Spleen (tissue), 13 donors: ENCODE measurements at places on chromosomes 5 and 9.
A peak's percentile ranks its signal among the peaks of the same experiment; 100 is the strongest.

- peak; percentile 86 for DNase-seq
Measured at GRCh38 chr5:59810041-59810440, 83.5 kb downstream of the PDE4D start.

DNA sequence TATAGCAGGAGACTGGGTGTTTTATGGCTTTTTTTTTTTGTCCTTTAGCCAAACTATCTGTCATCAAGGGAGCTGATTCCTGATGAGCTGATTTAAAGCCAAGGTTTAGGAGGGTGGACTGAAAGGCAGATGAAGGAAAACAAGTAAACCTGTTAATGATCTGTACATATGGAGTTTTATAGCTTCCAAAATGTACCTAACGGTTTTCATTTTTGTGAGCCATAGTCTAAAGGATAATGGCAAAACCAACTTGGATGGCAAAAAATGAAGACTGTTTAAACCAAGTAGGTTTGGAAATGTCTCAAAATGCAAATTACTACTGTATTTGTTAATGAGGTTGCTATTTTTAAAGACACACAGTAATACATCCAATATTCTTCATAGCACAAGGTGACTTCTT, 281.5 kb downstream of the YTHDC2 start:
- no peak for DNase-seq

DNA sequence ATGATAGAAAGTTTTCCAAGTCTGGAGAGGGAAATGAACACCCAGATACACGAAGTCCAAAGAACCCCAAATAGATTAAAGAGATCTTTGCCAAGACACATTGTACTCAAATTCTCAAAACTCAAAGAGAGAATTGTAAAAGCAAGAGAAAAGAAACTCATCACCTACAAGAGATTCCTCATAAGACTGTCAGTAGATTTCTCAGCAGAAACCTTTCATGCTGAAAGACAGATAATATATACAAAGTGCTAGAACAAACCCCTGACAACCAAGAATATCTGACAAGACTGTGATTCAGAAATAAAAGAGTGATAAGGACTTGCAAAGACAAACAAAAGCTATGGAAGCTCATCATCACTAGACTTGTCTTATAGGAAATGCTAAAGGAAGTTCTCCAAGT, 326.7 kb upstream of the ZNF608 start:
- DNase-seq = no peak

DNA sequence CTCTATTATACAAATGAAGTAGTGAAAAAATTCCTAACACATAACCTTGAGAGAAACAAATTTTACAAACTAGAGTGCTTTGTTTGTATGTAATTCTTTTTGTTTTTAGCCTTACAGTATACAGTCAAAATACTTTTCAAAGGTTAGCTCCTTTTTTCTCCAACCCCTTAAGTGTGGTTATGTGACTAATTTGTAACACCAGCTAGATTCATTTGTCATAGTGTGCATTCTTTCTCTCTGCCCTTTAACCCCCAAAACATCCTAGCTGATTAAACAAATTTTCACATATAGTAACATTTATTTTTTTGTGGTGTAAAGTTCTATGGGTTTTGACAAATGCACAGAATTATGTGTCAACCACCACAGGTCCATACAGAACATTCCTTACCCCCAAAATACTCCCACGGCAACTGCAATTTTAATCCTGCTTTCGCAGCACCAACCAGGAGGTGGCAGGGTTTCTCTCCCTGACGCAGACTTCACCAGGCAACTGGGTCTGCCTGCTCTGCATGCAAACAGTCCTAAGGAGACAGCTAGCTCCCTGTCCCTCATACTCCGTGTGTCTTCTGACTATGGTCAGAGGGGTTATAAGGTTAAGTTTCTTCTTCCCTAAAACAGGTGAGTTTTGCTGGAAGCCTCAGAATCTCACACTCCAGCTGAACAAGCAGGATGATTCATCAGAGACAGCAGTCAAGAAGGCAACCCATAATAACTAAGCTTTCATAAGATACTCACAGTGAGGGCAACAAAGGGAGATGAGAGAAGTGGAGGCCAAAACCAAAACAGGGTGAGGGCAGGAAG, 44.5 kb upstream of the NR5A1 start:
- DNase-seq = no peak

- no peak for DNase-seq
Measured at GRCh38 chr5:179762781-179763176, 30.2 kb downstream of the MAML1 start.

DNA sequence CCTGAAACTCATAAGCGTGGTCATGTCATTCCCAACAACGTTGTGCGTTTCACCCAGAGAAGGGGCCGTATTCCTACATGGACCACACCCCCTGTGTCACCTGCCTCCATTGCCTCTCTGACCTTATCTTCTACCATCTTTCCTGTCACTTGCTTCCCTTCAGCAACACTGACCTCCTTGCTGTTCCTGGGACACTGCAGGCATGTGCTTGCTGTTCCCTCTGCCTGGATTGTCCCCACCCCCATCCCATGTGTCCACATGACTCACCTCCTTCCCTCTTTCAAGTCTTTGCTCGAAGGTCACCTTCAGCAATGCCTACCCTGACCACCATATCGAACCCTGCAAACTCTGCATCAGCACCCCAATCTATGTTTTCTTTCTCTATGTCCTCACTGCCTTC, 133.2 kb upstream of the ZNF618 start:
- no peak for DNase-seq

DNA sequence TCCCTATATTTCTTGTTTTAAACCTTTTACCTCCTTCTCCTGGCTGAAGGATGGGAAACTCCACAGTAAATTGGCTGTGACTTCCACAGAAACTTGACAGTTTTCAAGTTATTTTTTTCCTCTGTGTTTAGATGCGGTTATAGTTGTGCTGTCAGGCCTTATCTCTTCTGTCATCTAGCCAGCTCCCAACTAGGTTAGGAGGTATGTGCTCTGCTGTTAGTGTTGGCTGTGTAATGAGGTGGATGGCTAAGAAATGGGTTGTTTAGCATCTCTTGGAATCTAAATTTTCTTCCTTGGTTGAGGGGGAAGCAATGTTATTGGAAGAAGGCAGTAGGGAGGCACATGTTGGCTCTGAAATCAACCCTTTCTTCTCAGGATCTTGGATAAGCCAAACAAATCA, 149.9 kb upstream of the RUSC2 start:
- no peak for DNase-seq

DNA sequence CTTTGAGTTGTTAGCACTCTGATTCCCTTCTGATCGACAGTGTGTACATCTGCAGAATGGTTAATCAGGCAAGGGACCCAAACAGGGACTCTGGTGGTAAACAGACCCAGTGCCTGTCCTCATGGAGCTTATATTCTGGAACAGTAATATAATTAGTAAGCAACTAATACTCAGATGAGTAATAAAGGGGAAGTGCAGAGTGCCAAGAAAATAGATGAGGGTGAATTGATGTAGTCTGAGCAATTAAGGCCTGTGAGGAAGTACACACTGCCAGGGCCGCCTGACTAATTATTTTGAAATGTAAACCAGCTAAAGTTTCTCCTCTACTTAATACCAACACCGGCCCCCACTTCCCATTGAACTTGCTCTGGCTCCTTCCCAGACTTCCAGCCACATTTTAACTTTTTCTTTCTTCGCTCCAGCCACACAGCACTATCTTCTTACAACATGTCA, 4.2 kb downstream of the DHX29 start:
- DNase-seq = no peak

GRCh38 chr5:4730279-4730678, 409.9 kb upstream of the ADAMTS16 start:
- DNase-seq = no peak

GRCh38 chr9:71363286-71363961, 242.0 kb upstream of the TRPM3 start:
- no peak for DNase-seq

GRCh38 chr5:73844165-73844564, 218.2 kb downstream of the ARHGEF28 start:
- DNase-seq = no peak

GRCh38 chr9:109249615-109250014, 71.2 kb downstream of the EPB41L4B start:
- DNase-seq = no peak

- DNase-seq = no peak
Measured at GRCh38 chr5:114726131-114726530, 364.3 kb downstream of the KCNN2 start.

DNA sequence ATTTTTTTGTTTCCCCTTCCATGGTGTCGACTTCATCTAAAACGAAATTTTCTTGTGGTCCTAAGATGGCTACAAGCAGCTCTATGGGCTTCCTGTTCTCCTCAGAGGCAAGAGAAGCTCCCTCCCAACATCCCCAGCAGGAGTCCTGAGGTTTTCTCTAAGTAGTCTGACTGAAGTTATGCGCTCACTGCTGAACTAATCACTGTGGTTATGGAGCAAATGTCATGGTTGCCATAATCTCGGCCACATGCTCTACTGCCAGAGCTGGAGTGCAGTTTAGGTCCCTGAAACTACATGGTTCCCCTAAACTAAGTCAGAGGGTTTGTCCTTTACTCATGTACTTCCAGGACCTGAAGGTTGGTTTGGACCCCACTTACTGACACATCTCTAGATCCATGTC, 68.0 kb upstream of the MAMDC2 start:
- DNase-seq = no peak
